Panc1 (cell line): ENCODE measurements at places on chromosomes 12 and 14. TPM values are rescaled to one million over a fixed set of nuclear protein-coding genes. Genes with fewer than 3 reads are reported as not detected.

Gene KCNA5
- total RNA-seq, result not detected

Gene RNASE3
- total RNA-seq, result not detected

Gene TAS2R7
- total RNA-seq, result not detected

Gene DCN
- total RNA-seq, result 1.9 TPM

Gene PIWIL1
- not detected for total RNA-seq

Gene NT5DC3
- total RNA-seq, result 24.9 TPM

Gene GAS2L3
- total RNA-seq, result 47.4 TPM

Gene KRT4
- total RNA-seq, result 0.15 TPM

DNA sequence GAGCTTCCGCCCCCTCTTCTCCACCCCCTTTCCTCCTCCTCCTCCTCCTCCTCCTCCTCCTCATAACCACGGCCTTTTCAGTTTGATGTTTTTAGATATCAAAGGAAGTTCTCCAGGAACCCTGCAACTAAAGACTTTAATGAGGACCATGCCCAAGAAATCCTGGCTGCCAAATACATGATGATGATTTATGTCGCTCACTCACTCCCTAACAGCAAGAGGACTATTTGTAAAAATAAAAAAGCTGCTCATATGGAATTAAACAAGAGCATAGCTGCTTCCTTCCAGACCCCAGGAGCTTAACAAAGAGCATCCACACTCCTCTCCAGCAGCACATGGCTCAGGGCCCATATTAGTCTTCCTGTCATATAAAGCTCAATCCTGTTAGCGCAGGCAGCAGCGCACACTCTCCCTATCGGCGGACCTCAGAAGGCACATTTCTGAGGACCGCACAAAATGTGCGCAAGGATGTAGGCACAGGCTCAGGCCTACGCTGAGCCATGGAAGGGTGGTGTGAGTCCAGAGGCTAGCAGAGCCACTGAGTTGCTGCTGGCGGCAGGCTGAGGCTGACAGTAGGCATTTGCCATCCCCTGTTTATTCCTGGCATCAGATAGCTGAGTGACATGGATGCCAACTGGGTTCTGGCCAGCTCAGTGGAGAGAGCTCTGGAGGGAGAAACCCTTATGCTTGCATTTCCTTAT is 232.8 kb downstream of the MSRB3 start:
- H3K4me3 ChIP-seq, result no peak overlapping the region
- H3K27me3 ChIP-seq, result no peaks in the 10 kb centered on the region
- DNase-seq, result no peak
- no peaks in the 10 kb centered on the region for H3K36me3 ChIP-seq
- no peak overlapping the region for H3K27ac ChIP-seq
- no peaks in the 10 kb centered on the region for H3K4me1 ChIP-seq

DNA sequence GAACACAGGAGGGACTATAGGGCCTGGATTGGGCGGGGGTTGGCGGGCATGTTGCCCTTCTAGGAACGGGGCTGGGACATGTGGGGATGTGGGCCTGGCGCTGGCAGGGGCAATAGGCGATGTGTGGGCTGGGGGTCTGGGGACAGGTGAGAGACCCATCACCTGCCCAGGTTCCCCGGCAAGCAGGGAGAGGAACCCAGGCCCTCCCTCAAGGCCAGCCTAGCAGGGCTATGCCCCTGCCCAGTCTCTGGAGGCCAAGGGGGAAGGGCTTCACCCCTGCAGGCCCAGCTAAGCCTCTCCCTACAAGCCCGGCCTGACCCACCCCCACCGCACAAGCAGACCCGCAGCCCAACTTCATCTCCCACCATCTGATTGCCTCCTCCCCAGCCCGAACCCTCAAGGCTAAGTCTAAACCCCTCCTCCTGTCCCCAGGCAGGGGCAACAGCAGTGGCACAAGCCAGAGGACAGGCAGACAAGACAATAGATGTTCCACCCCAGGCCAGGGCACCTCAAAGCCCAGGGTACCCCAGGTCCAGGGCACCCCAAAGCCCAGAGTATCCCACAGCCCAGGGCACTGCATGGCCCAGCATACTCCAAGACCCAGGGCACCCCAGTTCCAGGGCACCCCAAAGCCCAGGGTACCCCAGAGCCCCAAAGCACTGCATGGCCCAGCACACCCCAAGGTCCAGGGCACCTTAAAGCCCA is 6.5 kb downstream of the JAG2 start:
- no peak overlapping the region for H3K27ac ChIP-seq
- peaks cover 22% of the 10 kb centered on the region for H3K4me1 ChIP-seq
- no peak for DNase-seq
- no peaks in the 10 kb centered on the region for H3K27me3 ChIP-seq

DNA sequence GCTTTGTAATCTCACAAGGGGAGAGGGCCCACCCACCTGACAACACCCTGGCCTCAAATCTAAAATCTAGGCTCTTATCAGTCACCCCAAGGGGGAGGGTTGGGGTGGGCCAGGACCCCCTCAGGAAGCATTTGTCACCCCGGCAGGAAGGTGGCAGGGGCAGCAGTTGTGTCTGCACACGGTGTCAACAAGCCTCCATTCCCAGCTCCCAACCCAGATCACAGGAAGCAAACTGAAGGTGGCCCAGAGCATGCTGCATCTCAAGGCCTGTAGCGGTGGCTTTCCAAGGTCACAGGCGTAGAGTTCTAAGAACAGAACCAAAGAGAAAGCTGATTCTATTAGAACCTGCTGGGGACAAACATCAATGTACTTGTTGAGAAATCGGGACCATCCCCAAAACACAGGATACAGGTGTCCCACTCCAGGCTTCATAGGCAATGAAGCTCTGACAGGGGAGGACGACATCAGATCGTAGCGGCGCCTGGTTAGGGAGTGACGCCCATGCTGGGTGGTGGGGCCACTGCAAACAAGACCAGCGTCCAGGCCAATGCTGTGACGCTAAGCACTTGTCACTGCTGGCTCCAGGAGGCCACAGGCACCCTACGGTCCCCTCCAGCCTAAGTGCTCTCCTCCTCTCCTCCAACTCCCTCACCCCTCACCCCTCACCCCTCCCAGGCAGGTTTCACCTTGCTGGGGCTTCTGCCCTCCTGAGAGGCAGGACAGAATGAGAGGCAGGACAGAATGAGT is 52.9 kb downstream of the CCDC88C start:
- H3K4me3 ChIP-seq, result no peak overlapping the region
- H3K4me1 ChIP-seq, result peaks cover 53% of the 10 kb centered on the region
- no peaks in the 10 kb centered on the region for H3K27me3 ChIP-seq

DNA sequence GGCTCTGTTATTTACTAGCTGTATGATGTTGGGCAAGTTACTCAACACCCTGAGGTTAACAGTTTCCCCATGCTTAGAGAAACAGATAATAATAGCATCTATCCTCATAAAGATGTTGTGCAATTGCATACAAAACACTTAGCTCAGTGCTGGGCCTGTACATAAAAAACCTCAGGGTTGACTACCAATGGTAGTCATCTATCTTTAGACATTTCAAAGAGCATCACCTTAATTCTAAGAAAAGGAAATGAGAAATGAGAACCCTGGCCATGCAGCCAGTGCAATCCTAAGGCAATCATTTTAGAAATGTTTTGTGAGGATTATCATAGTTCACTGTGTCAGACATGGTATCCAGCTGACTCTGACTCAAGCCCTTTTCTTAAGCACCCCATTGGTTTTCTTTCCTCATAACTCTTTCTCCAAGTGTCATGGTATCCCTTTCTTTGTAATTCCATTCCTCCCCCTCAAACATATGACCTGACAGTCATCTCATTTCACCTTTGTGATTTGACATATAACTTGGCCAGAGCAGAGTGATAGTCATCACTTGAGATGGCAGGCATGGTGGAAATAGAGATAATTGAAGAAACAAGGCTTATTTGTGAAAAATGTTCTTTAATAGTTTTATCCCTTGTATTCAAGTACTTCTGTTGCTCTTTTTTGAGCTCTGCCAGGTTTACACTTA is 29.5 kb upstream of the OSBPL8 start:
- no peak for DNase-seq
- H3K4me3 ChIP-seq, result no peak overlapping the region
- no peaks in the 10 kb centered on the region for H3K36me3 ChIP-seq
- H3K27me3 ChIP-seq, result no peaks in the 10 kb centered on the region

DNA sequence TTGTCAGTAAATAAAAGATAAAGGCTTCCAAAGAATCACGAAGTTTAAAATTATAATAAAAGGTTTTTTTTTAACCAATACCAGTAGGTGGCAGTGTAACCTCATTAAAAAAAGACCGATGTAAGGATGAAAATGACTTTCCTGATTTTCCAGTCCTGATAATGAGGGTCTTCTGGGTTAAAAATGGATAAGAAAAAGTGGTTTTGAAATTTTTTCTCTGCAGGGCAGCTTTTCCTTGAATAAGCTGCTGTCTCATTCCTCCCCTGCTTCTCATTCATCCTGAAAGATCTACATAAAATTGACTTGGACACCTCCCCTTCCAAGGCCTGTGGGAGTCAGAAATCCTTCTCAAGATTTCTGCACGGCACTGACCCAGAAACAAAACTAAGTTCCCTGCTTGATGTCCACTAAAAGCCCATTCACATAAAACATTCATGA is 58.9 kb upstream of the FBXO33 start:
- H3K27ac ChIP-seq, result no peak overlapping the region
- H3K27me3 ChIP-seq, result no peaks in the 10 kb centered on the region

- no peaks in the 10 kb centered on the region for H3K4me1 ChIP-seq
- no peaks in the 10 kb centered on the region for H3K27me3 ChIP-seq
- H3K27ac ChIP-seq, result no peak overlapping the region
Measured at GRCh38 chr14:34138175-34138574, 187.3 kb upstream of the EGLN3 start.

- no peaks in the 10 kb centered on the region for H3K36me3 ChIP-seq
- H3K4me1 ChIP-seq, result no peaks in the 10 kb centered on the region
- no peaks in the 10 kb centered on the region for H3K27me3 ChIP-seq
- no peak overlapping the region for H3K4me3 ChIP-seq
- no peak for DNase-seq
Measured at GRCh38 chr14:86404425-86404824, 874.5 kb downstream of the FLRT2 start.

DNA sequence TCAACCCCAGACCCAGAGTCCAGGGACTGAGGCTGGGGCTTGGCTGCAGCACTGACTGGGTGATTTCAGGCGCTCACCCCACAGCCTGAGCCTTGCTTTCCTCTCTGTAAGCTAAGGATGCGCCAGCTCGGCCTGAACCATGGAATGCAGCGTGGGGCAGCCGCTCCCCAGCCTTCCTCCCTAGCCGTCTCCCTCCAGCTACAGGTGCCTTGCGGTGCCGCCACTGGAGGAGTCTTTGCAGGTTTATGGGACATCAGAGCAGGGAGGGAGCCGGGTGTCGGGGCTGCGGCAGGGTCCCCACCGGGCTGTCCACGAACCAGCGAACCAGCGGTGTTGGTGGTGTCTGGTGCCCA is 19.4 kb downstream of the PPP2R5C start:
- H3K27ac ChIP-seq, result no peak overlapping the region
- H3K27me3 ChIP-seq, result no peaks in the 10 kb centered on the region
- DNase-seq, result no peak
- H3K4me3 ChIP-seq, result no peak overlapping the region

DNA sequence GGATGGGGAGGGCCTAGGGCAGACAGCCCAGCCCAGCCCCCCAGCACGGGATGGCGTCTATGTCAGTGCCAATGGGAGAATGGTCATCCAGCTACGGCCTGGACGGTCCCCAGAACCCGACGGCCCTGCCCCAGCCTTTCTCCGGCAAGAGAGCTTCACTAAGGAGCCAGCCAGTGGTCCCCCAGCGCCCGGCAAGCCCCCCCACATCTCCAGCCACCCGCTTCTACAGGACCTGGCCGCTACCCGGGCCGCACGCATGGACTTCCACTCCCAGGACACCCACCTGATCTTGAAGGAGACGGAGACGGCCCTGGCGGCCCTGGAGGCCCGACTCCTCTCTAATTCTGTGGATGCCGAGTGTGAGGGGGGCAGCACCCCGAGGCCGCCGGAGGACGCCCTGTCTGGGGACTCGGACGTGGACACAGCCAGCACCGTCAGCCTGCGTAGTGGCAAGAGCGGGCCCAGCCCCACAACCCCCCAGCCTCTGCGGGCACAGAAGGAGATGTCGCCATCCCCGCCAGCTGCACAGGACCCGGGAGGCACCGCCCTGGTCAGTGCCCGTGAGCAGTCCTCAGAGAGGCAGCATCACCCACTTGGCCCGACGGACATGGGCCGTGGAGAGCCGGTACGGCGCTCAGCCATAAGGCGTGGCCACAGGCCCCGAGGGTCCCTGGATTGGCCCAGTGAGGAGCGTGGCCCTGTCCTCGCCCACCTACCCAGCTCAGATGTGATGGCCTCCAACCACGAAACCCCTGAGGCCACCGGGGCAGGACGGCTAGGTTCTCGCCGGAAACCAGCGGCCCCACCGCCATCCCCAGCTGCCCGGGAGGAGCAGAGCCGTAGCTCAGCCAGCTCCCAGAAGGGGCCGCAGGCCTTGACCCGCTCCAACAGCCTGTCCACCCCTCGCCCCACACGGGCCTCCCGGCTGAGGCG is 21.9 kb downstream of the CEP170B start:
- H3K4me3 ChIP-seq, result no peak overlapping the region
- H3K4me1 ChIP-seq, result no peaks in the 10 kb centered on the region
- no peak for DNase-seq

DNA sequence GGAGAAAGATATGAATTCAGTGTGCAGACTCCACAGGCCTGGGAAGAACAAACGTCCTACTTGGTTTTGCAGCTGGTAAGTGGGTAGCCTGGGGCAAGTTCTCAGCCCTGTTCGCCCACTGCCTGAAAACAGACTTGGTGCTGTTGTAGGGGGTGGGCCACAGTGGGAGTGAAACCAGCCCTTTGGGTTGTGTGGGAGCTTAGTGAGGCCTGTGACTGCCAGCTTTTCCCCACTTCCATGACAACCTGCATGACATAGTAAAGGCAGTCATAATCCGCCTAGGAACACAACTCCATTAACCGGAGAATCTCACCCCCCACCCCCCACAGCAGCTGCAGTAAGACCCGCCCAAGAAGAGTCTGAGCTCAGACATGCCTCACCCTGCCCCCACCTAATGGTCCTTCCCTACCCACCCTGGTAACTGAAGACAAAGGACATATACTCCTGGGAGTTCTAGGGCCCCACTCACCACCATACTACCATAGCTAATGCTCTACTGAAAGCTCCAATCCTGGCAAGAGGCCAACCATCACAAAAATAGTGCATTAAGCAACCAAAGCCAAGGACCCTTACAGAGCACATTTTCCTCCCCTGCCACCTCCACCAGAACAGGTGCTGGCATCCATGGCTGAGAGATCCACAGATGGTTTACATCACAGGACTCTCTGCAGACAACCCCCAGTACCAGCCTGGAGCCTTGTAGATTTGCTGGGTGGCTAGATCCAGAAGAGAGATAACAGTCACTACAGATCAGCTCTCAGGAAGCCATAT is 39.8 kb upstream of the LMNTD1 start:
- H3K36me3 ChIP-seq, result no peaks in the 10 kb centered on the region
- H3K27me3 ChIP-seq, result no peaks in the 10 kb centered on the region

DNA sequence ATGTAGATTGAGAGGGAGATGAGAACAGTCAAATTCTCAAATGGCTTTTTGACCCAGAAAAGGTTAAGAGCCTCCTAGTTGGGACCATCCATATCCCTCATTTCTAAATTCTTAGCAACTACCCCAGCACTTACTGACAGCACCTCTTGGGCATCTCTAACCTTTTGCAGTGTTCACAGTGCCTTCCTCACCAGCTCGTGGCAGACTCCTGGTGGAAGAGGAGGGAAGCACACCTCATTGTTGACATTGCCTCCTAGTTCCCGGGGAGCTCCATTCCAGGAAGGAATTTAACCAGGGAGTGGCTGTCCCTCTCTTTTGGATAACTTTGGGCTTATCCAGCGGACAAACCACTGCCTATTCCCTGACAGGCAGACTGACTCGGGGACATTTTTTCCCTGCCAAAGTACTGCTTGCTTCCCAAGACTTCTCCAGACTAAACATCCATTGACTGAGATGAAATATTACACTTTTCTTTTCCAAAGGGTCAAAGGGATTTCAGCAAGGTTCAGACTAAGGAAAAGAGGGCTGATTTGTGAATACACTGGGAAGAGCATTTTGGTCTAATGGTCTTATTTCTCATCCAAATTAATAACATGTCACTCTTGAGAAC is 9.0 kb upstream of the OR6J1 start:
- DNase-seq, result no peak
- H3K27me3 ChIP-seq, result no peaks in the 10 kb centered on the region
- no peaks in the 10 kb centered on the region for H3K36me3 ChIP-seq
- no peak overlapping the region for H3K4me3 ChIP-seq
- H3K27ac ChIP-seq, result no peak overlapping the region
